RPMI7951 (cell line): ENCODE measurements at places on chromosomes 11 and 22.

- DNase-seq: peak; percentile 82
These were observed 25.0 kb downstream of the SWAP70 start for GRCh38 chr11:9688716-9689511.

DNA sequence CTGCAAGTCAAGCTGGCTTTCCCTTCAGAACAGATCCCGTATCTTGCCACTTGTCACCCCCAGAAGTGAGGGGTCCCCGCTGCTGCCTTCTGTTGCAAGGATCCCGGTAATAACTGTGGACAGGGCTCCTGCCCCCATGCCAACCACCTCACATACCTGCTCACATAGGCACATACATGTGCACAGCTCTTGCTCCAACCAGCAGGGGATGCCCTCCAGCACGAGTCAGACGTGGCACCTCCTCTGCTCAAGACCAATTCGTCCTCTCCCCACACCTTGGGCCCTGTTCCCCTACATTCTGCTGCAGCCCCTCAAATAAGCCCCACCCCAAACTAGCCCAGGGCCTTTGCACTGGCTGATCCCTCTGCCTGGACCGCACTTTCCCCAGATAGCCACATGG lies 163.3 kb downstream of the CRYBB2 start:
- DNase-seq: no peak

- no peak for DNase-seq
These were observed 29.1 kb downstream of the RAB38 start for GRCh38 chr11:88146106-88146505.

DNA sequence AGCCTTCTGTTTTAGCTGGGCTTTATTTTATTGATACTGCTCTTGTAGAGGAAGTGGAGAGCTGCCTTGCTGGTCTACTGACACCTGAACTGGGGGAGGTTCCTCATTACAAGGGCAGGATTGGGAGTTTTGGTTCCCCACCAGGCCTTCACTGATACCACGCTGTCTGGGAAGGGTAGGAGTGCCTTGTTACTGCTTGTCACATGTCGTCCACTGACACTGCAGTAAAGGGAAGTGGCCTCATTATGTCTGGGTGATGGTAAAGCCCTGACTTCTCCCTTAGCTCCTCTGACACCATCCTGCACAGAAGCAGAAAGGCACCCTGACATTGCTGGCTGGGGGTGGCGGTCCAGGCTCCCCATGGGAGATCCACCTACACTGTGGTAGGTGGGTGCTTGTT lies 38.7 kb upstream of the ELF5 start:
- no peak for DNase-seq

GRCh38 chr11:126878913-126879482 lies 121.6 kb downstream of the KIRREL3 start:
- no peak for DNase-seq

DNA sequence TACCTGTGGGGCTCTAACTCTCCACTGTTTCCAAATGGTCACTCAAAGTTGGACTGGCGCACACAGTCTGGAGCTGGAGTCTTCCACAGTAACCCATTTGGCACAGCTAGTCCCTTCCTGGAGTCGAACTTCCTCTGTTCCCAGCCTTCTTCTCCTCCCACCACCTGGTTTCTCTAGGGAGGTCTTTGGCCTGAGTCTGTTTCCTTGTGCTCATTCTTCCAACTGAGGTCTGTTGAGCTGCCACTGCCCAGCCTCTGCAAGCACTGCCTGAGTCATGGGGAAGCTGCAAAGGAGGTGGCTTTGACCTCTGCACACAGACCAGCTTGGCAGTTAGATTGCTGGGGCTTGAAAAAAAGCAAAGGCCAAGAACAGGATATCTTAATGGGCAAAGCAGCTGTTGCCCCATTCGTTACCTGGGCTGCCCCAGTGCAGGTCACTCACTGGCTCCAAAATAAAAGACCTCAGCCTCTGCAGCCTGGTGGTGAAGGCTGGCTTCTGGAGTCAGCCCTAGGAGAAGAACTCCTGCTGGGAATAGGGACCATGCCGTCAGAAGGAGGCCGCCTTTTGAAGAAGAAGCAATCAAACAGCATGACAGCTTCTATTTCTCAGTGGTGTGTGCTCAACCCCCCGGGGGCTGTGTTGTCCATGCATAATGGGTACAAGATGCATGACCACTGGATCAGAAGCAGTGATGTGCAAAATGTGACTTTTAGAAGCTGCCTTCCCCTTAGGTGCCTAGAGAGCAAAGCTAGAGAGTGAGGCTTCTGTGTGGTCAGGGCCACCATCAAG lies 3.0 kb downstream of the ADAMTS15 start:
- peak; percentile 57 for DNase-seq

DNA sequence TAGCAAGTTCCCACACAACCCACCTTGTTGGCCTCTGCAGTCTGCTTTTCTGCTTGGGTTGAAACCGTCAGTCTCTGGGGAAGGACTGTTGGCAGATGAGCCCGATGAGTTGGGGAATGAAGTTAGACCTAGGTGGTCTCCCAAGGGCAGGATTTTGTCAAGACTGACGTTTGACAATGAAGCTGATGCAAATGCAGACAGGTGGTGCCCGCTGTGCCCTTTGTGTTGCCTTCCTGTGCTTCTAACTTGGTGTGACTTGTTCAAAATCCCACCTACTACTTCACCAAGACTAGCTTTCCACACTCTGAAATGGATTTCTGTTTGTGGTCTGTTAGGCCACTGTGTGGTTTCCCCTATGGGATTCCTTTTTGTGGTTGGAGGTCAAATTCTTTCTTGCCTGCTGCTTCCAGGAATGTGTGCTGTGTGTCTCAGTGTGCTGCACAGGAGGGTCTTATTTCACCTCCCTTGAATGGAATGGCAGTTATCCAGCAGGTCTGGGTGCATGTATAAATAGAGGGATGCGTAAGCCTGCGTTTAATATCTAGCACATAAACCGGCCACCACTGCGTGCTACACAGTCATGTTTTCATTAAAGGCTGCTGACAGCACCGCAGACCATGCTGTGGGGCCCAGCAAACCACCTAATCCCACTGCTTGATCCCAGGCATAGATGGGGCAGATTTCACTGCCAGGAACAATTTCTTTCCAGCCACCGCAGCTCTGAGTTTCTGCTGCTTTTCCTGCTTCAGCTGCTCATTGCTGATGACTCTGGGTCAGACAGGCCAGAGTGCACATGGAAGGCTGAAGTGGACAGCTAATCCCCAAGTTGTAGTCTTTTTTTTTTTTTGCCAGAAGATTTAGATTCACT lies 44.8 kb downstream of the ADAMTS8 start:
- DNase-seq: peak; percentile 88

DNA sequence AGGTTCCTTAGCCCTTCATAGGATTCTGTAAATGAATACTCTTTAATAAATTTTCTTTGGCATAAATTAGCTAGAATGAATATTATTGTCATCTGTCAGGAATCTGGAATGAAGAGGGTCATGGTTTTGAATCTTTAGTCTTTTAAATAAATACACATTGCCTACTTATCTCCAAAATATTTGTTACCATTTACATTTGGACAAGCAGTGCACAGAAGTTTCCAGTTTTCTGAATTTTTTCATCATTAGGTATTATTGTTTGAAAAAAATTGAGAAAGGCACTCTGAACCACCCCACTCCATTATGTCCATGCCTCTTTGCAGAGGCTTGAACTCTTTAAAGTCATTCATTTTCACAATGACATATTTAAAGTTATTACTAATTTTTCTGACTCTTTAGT lies 549.0 kb upstream of the LUZP2 start:
- DNase-seq: no peak

GRCh38 chr11:2533587-2534133 lies 88.9 kb downstream of the KCNQ1 start:
- DNase-seq: peak; percentile 86

- no peak for DNase-seq
These were observed 5.0 kb downstream of the PDGFB start for GRCh38 chr22:39239561-39240423.

DNA sequence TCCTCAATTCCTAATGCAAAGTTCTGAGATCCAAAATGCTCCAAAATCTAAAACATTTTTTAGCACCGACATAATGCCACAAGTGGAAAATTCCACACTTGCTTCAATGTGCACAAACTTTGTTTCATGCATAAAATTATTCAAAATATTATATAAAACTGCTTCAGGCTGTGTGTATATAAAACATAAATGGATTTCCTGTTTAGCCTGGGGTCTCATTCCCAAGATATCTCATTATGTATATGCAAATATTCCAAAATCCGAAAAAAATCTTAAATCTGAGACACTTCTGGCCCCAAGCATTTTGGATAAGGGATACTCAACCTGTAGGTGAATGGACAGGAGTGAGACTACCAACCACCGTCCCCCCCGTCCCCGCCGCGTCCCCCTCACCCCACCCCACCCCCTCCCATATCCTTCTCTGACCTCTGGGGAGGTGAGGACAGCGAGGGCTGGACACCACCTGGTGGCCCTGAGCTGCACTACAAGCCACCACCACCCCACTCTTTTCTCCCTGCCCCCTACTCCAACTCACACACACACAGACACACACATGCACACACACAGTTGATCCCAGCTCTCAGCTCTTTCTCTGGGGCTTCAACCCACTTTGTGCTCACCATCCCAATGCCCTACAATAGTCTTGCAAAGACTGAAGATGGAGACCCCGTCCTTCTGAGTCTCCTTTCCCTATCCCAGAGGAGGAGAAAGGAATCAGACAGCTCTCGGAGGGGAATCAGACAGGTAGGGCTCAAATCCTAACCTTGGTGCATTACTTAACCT lies 101.0 kb downstream of the PDE2A start:
- DNase-seq: peak; percentile 31

GRCh38 chr11:27865105-27865504 lies 164.8 kb upstream of the BDNF start:
- no peak for DNase-seq

DNA sequence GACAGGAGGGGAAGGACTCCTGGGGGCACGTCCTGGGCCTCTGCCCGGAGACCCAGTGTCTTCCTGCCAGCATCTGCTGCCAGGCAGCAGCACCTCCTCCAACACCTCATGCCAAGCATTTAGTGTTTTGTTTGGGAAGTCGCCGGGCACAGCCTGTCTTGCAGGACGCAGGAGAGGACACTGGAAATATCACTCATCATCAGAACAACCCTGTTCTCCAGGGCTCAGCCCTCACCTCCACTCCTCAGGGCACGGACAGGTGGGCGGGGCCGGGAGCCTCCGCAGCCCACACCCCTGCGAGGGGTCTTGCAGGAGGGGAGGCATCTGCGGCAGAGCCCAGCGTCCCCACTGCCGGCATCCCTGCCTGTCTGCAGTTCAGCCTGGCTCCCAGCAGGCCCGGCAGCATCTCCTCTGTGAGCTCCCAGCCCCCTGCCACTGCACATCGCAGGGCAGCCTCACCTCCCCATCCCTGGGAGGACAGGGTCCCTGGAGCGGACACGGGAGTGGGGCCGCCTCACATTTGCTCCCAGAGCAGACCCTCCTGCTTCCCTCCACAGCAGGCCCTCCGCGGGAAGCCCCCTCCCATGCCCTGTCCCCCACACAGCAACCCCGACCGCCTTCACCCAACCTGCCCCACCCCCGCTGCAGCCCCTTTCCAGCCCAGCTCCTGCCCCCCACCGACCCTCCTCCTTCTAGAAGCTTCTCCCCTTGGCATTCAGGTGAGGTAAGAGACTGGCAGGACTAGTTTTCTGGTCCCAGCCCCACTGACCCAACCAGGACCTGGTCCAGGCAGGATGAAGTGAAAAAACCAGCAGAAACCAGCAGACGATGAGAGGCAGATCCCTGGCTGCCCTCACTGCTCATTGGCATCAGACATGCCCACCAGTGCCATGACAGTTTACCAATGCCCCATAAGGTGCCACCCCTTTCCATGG lies 72.7 kb downstream of the BRD1 start:
- no peak for DNase-seq

GRCh38 chr11:35292279-35292678 lies 127.1 kb downstream of the SLC1A2 start:
- DNase-seq: no peak

- peak; percentile 47 for DNase-seq
These were observed 728 bp downstream of the FANCF start for GRCh38 chr11:22624742-22625447.

DNA sequence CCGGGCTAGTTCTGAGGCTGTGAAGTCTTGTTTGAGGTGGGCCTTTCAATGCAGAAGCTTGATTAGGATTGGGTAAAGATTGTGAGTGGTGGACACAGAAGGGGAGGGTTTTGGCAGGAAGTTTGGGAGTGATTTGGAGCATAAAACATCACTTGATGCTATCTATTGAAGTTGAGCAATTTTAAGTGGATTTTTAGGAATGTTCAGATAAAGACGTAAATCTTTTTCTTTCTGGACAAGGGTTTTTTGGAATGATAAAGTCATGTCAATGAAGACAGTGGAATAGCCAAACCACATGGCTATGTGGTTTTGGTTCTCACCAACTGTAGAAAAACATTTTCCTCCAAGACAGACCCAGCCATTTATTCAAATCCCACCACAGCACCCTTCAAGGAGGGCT lies 111.2 kb upstream of the SNX19 start:
- peak; percentile 34 for DNase-seq

DNA sequence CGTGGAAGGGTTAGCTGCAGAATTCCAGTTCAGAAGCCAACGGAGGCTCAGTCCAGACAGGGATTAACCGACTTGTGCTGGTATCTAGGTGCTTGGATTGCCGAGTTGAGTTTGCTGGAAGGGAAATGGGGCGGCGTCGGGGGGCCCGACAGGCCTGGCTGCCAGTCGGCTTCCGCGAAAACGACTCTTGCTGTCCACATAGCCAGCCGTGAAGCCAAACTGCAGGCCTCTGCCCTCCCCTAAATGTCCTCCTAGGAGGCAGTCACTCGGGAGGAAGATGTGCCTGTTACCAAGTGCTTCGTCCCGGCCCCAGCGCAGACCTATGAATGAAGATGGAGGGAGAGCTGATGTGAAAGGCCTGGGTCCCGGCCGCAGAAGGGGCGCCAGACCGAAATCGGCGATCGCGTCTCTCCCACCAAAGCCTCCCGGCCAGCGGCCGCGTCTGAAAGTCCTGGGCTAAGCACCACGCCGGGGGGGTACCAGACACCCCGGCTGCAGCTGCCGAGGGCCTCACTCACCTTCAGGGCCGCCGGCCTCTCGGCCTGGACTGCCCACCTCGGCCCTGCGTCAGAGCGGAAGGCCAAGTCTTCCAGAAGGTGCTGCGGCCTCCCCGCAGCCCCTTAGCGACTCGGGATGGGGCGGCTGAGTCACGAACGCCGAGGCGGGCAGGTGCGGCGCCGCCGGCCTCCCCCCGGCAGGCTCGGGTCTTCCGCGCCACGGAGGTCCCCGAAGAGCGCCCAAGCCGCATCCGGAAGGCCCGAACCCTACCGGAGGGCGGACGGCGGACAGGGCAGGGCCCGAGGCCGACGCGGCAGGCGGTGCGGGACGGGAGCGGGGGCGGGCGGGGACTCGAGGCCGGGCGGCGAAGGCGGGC lies 7.5 kb downstream of the DPAGT1 start:
- no peak for DNase-seq

- no peak for DNase-seq
These were observed 101.2 kb downstream of the CEP164 start for GRCh38 chr11:117428856-117429229.

GRCh38 chr11:121535129-121535796 lies 82.5 kb upstream of the SORL1-AS1 start:
- no peak for DNase-seq

DNA sequence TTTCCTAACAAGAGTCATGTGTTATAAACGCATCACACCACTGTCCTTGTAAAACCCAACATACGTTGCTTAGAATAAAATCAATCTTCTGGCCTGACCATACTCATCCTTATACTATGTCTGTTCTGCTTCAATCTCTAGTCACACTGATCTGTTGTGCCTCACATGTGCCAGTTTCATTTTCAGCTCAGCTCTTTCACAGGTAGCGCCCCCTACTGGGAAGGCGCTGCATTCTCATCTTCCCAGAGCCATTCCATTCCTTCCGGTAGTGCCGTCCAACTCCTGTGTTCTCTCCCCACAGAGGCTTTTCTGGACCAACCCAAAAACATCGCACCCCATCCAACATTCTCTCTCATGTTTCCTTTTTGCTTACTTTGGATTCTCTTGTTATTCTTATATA lies 22.2 kb downstream of the CASP5 start:
- DNase-seq: no peak

GRCh38 chr22:43878079-43878795 lies 13.6 kb downstream of the PNPLA5 start:
- no peak for DNase-seq
